GM12891 (cell line): ENCODE measurements at places on chromosomes 4 and X.

- DNase-seq: no peak
These were observed 15.6 kb downstream of the DCK start for GRCh38 chr4:71009086-71009485.

DNA sequence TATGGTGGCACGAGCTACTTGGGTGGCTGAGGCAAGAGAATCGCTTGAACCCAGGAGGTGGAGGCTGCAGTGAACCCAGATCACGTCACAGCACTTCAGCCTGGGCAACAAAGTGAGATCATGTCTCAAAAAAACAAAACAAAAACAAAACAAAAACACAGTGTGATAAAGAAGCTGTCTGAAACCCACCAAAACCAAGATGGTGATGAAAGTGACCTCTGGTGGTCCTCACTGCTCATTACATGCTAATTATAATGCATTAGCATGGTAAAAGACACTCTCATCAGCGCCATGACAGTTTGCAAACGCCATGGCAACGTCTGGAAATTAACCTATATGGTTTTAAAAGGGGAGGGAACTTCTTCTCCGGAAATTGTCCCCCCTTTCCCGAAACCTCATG, 29.4 kb upstream of the OPHN1 start:
- no peak for DNase-seq

GRCh38 chr4:86928400-86929255, 6.2 kb upstream of the AFF1 start:
- DNase-seq: no peak

DNA sequence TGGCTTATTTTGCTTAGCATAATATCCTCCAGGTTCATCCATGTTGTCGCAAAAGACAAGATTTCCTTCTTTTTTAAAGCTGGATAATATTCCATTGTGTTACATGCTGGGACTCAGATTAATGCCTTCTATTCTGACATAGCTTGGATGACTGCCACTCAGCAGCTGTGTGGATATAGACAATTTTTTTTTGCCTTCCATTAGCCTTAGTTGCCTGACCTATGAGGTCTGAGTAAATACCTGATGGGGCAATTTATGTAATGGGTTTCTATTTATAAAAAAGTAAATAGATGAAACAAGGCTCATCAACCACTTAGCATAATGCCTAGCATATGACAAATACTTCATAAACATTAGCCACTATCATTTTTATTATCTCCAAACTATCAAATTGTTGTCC, 515.4 kb downstream of the ZNF674 start:
- no peak for DNase-seq

DNA sequence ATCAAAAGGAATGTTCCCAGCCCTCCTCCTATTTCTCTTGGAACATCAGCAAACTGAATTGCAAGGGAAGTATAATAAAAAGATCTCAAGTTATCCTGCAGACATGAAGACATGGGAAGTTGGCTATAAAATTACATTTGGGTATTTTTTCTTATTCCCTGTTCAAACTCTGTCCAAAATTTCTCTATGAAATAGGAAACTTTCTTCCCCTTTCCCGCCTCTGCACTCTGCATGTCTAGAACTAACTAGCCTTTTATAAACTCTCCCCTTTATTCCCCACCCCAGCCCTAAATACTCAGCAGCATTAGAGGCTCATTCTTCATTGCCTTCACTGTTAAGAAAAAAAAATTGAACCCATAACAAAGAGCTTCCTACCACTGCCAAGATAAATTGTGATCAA, 126.7 kb upstream of the EDNRA start:
- DNase-seq: no peak

DNA sequence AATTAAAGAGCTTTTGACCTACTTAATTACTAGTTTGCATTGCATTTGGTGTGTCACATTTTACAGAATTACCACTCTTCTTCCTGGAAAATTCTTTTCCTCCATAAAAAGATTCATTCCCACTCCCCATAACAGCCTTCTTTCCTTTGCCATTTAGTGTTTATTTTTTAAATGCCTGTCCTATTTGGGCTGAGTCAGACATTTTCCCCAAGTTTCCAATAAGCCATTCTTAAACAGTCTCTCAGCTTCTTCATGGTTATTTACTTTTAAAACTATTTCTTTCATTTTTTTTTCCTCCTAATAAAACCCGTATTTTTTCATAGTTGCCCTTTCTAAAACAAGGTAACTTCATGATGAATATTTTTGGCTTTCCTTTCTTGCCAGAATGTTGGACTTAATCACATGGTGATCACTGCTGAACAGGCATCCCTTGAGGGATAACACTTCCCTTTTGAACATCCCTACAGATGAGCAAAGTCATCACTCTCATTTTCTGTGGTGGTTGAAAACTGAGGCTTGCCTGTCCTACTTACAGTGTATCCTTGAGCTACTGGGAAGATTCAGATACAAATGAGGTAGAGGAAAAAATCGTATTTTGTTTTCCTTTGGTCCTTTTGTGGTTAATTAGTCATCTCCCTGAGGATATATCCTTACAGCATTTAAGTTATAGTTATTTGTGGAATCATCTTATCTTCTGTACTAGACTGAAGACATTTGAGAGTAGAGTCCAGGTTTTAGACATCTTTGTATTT, 520.5 kb upstream of the NR3C2 start:
- no peak for DNase-seq

- DNase-seq: no peak
These were observed 175.6 kb downstream of the FBXO8 start for GRCh38 chr4:174107746-174108354.

DNA sequence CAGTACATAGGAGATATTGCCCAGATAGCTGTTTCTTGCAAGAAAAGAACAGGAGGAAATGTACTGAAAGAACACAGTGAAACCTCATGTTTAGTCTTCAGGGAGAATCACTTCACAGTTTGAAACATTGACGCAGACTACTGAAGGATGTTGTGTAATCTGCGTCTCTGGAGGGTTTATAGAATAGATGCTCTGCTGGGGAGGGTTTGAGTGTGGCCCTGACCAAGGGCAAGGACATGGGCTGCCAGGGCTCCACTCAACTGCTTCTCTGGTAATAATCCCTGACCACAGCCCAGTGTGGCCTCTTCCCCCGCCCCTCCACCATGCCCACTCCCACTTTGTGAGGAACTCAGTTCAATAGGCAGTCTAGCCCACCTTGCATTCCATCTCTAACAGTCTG, 15.8 kb upstream of the ACE2 start:
- no peak for DNase-seq

GRCh38 chrX:44025555-44025954, 52.4 kb upstream of the NDP start:
- DNase-seq: no peak

DNA sequence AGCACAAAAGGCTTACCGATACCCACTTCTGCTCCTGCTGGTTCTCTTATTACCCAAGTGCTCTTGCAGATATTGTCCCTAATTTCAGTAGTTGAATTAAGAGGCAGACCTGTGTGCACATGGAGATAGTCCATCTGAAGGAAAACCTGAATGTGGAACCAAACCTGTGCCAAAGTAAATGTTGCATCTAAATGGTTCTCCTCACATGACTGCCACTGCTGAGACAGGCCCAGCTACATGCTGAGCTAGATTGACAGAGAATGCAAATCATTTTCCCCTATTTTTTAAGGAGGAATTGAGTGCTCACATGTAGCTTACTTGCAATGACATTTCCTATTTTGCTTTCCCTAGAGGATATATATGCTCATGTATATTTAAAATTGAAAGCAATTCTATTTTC, 609.1 kb upstream of the TECRL start:
- no peak for DNase-seq

DNA sequence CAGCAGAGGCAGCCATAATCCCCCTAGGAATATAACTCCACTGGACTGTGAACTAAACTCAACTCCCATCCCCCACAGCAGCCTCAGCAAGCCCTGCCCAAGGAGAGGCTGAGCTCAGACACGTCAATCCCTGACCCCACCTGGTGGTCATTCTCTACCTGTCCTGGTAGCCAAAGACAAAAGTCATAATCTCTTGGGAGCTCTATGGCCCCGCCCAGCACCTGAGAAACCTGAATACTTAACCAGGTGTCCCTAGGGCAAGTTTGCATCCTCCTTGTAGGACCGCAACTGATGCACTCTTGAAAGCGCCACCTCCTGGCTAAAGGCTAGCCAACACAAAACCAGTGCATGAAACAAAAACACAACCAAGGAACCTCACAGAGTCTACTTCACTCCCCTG, 18.4 kb downstream of the CT47B1 start:
- no peak for DNase-seq

DNA sequence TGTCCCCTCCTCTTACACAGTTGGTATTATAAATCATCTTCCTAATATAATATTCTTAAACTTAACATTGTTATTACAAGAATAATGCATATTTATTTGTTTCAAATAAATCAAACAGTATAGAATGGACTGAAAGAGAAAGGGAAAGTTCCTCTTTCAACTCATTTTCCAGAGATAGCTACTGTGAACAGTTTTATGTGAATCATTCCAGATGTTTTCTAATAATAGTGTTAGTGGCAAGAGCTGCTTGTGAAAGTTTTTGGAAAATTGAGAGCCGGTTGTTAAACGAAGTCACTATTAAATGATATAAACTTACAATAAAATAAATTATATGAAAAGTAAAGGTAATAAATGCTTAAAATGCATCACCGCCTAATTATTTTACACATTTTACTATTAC, 14.6 kb downstream of the TMSB4X start:
- no peak for DNase-seq

GRCh38 chrX:134764202-134764785, 106.0 kb upstream of the PLAC1 start:
- no peak for DNase-seq

DNA sequence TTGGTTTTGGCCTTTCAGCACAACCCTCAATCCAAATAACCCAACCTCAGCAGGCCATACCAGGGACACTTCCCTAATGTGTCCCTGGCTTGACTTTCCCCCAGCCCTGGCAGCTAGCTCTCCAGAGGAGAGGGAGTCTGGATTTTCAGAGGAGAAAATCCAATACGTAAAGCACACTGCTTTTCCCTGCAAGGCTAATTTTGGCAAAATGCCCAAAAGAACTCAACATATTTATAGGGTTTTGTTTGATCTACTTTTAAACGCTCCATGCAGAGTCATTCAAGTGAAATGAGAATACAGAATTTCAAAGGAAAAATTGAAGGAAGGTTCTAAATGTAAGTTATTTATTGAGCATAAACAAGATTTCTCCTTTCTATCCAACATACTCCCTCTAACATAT, 167.2 kb downstream of the SH3KBP1 start:
- no peak for DNase-seq

DNA sequence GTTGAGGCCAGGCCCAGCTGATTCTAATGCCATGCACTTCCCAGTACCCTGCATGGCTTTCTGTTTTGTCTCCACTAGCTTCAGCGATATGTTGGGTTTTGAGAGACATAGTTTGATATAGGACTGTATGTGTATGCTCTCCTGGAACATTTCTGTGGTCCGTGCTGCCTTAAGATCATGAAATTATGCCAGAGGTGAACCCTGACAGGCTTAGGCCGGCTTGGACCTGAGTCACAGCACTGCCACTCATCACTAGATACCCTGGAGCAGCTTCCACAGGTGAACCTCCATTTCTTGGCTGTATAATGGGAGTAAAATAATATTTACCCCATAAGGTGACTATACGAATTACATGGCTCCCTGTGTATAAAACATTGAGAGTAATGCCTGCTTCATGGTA, 6.4 kb downstream of the SGMS2 start:
- DNase-seq: no peak
